ENCODE measurements at places on chromosomes 5 and 9. TPM values are rescaled to one million over a fixed set of nuclear protein-coding genes. Genes with fewer than 3 reads are reported as not detected.

Gene IRX4
- not detected for total RNA-seq

Gene GAS1
- 15.9 TPM for total RNA-seq

Gene PALM2AKAP2
- 0.75 TPM for total RNA-seq

Gene TXNDC8
- total RNA-seq, result not detected

Gene MEF2C
- total RNA-seq, result 34.2 TPM

Gene FCN2
- not detected for total RNA-seq

Gene PCDH1
- total RNA-seq, result 2.7 TPM

Gene ZFYVE16
- 182 TPM for total RNA-seq

Gene GZMA
- not detected for total RNA-seq

Gene PRLR
- 22.2 TPM for total RNA-seq

Gene PTCD2
- 25.6 TPM for total RNA-seq

Gene SOHLH1
- total RNA-seq, result 0.27 TPM

Gene ZFP37
- 1.3 TPM for total RNA-seq
